ENCODE measurements at places on chromosomes 2 and 18.

GRCh38 chr2:53448591-53448990, 319.0 kb upstream of the CHAC2 start:
- DNase-seq = no peak

- no peak for DNase-seq
These were observed 65.7 kb downstream of the CAPN13 start for GRCh38 chr2:30741576-30741975.

- DNase-seq = no peak
These were observed 773.5 kb downstream of the CNTNAP5 start for GRCh38 chr2:124798551-124798950.

GRCh38 chr2:86622519-86623042, 1.1 kb downstream of the RNF103 start:
- DNase-seq = no peak

DNA sequence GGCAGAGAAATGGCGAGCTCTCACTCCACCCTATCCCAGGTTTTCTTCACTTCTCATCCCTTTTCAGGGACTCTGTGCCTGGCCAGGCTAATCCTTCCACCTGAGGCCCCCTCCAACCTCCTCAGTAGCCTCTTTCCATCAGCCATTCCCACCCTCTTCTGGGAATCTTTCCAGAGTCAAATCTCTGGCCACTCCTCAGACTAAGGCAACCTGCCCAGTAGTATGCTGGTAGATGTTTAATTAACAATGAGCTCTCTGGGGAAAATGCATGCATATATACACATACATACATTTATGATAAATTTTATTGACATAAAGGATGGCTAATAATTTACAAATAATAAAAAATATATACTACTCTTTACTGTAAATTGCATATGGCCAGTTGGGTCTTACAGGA, 11.4 kb upstream of the ASPRV1 start:
- no peak for DNase-seq

Measured in suprapubic skin (tissue), 4 donors.